Naive thymus-derived CD8-positive, alpha-beta T cell (primary cell): ENCODE measurements at places on chromosomes 7 and 10. TPM values are rescaled to one million over a fixed set of nuclear protein-coding genes. Genes with fewer than 3 reads are reported as not detected.

The POLR1F gene
- polyA plus RNA-seq = 40.7 TPM

DNA sequence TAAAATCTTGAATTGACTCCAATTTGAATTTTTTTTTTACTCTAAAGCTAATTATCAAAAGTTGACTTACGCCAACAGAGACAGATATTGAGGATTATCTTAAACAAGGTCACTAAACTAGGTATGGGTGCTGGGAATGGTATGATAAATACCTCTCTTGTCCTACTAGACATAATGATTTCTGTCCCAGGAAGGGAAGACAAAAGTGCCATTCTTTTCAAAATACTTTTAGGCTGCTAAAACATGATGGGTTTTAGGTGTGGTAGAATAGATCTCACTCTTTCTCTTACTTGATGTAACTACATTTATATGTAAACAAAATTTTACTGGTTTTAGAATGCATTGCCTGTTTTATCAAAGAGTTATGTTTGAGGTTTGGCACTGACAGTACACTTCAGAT is 15.1 kb downstream of the TMEM60 start:
- no peaks in the 10 kb centered on the region for H3K4me1 ChIP-seq
- H3K36me3 ChIP-seq = no peaks in the 10 kb centered on the region
- no peaks in the 10 kb centered on the region for H3K27me3 ChIP-seq
- DNase-seq = no peak
- no peak overlapping the region for H3K27ac ChIP-seq

GRCh38 chr7:130903358-130903974 is 169.5 kb upstream of the KLF14 start:
- peak overlapping the region; percentile 9 for H3K27ac ChIP-seq
- H3K4me3 ChIP-seq = no peak overlapping the region
- no peaks in the 10 kb centered on the region for H3K27me3 ChIP-seq
- peaks cover 7% of the 10 kb centered on the region for H3K36me3 ChIP-seq
- H3K4me1 ChIP-seq = peaks cover 69% of the 10 kb centered on the region

- H3K4me1 ChIP-seq = peaks cover 47% of the 10 kb centered on the region
- DNase-seq = no peak
- no peaks in the 10 kb centered on the region for H3K27me3 ChIP-seq
- peak overlapping the region; percentile 97 for H3K4me3 ChIP-seq
- peaks cover 4% of the 10 kb centered on the region for H3K36me3 ChIP-seq
Observed at GRCh38 chr7:97117035-97117371, 495 bp upstream of the SDHAF3 start.

GRCh38 chr10:26381986-26382385 is 56.2 kb upstream of the APBB1IP start:
- H3K36me3 ChIP-seq = peaks cover 2% of the 10 kb centered on the region
- H3K4me1 ChIP-seq = peaks cover 2% of the 10 kb centered on the region
- no peak overlapping the region for H3K4me3 ChIP-seq
